ENCODE measurements at places on chromosomes 6 and 20. TPM values are rescaled to one million over a fixed set of nuclear protein-coding genes. Genes with fewer than 3 reads are reported as not detected.

DNA sequence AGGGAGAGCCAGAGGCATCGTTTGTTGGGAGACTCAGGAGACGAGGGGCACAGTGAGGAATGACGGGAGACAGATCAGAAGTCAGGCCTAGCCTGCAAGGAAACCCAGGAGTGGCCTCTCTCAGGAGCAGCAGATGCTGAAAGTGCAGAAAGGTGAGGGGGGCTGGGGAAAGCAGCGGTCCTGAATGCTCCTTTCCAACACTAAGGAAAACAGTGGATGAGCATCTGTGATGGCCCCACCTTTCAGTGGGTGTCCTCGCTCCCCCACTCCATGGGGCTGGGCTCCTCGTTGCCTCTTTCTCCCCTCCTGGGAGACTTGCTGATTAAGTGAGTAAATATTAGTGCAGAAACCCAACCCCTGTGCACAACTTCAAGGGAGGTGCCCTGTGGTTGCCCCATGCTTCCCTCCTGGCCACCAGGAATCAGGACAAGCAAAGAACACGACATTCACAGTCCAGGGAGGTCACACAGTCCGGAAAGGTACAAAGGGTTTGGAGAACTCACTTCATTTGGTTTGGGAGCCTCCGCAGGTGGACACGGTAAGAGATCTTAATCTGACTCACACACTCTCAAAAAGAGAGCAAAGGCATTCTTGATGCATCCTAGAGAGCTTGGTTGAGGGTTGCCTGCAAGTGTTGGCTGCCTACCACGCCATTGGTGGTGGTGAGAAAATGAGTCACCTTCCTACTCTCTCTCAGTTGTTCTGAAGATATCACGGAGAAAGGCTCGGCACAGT is 9.7 kb upstream of the BPIFB1 start:
- DNase-seq = no peak

DNA sequence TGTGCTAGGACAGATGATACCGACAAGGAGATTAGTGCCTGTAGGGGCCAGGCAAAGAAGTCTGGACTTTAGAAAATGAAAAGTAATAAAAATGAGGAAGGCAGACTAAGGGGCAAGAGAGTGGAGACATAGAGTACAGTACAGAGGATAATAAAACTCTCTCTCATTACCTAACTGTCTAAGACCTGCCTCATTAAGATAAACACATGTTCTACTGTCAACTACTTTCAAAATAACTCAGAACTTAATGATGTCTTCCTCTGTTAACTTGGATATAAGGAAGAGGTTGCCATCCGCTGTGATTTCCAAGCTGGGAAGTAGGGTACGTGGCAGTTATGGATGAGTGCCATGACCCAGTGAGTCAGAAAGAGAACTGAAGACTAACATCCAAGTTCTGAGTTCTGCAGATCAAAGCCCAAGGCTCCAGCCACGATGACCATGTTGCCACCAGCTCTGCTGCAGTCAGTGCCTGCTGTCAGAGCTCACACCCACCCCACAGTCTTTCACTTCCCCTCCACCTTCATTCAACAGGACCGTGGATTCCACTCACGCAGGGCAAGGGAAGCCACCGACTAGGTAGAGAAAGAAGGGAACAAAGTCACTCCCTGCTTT is 81.8 kb downstream of the KIF16B start:
- no peak for DNase-seq

GRCh38 chr6:452301-453067 is 60.9 kb downstream of the IRF4 start:
- no peak for DNase-seq

GRCh38 chr6:44655412-44656342 is 268.2 kb downstream of the CDC5L start:
- DNase-seq = peak; percentile 61

The OR12D3 gene
- not detected for total RNA-seq

The PLN gene
- 0.20 TPM for total RNA-seq

The TTLL9 gene
- 0.67 TPM for total RNA-seq

The SOBP gene
- total RNA-seq = 7.6 TPM

The DNMT3B gene
- 7.5 TPM for total RNA-seq

The HLA-DRA gene
- not detected for total RNA-seq
